Dermis microvascular lymphatic vessel endothelial cell (primary cell): ENCODE measurements at places on chromosomes 2 and 18. TPM values are rescaled to one million over a fixed set of nuclear protein-coding genes. Genes with fewer than 3 reads are reported as not detected.

NPPC gene
- not detected in 2 replicates for total RNA-seq

CYP27C1 gene
- under 0.01 TPM in 1 of 2 replicates, not detected in the other for total RNA-seq

FOXI3 gene
- not detected in 2 replicates for total RNA-seq

MYO3B gene
- under 0.01 TPM in 1 of 2 replicates, not detected in the other for total RNA-seq

ABCG5 gene
- total RNA-seq = not detected in 2 replicates

GKN1 gene
- total RNA-seq = not detected in 2 replicates

MC2R gene
- total RNA-seq = not detected in 2 replicates

HOXD3 gene
- 5.6 and 7.2 TPM in 2 replicates for total RNA-seq

TUBA4B gene
- total RNA-seq = not detected in 2 replicates

MAP3K20 gene
- 23.9 and 27.2 TPM in 2 replicates for total RNA-seq

APOB gene
- total RNA-seq = under 0.01 and 0.13 TPM in 2 replicates

XRCC5 gene
- 181 and 213 TPM in 2 replicates for total RNA-seq

RAB6D gene
- total RNA-seq = under 0.01 TPM in 1 of 2 replicates, not detected in the other
